ENCODE measurements at places on chromosomes 6 and 20.

DNA sequence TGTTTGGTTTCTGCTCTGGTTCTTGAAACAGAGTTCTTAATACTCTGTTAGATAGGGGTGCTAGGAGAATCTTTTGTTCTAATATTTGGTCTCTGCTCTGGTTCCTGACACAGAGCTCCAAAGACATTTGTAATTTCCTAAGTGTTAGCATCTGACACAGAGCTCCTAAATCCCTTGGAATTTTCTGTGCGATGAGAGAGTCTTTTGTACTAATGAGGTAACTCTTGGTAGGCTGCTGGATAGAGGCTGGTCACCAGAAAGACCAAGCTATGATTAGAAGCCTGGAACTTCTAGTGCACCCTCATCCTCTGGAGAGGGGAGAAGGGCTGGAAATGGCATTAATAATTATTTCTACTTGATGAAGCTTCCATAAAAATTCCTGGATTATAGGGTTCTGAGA, 7.7 kb upstream of the CD109 start:
- no peak for DNase-seq

DNA sequence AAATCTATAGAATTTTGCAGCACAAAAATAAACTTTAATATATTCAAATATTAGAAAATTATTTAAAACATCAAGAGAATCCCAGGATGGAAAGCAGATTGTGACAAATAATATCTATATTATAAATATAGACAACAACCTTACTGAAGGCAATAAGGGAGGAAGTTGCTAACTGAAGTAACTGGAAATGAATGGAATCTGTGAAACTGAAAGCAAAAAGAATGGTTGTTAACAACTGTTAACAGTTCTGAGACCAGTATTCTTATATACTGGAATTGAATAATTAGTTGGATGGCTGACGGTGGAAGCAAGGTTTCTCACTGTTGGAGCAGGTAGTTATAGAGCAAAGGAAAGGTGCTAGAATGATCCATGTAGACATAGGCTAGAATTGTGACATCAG, 220.4 kb downstream of the PLCB1 start:
- no peak for DNase-seq

DNA sequence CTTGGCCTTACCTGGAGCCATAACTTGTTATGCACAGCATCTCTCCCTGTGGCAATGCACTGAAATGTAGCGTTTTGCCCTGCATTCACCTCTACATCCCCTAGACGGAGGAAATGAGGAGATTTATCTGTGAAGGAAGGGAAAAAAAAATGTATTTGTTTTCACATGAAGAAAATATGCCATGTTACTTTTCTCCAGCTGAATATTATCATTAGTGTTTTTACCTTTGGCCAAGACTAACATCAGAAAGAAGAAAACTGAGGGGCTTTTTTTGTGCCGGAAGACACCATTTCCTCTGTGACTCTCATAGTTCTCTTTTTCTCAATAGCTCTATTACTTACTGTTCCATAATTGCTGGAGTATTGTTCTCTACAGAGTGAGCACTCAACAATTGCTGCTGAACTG, 280.4 kb downstream of the PTPRK start:
- peak; percentile 29 for DNase-seq

- peak; percentile 38 for DNase-seq
These were observed 111.5 kb downstream of the LCA5 start for GRCh38 chr6:79425589-79426311.

DNA sequence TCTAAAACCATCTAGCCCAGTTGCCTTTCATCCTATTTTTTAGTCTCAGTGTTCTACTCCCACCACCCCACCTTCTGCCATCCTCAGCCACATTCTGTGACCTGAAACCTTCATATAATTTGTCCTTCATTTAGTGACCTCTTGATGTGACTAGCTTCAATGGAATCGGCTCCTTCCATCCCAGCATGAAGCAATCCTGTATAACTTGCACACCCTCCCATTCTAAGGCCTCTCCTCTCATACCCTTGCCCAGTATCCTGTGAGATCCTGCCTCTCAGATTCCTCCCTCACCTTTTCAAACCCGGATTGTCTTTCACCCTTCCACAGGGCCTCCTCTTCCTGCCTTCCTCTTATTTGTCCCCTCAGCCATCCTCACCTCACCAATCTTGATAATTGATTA, 3.1 kb downstream of the ZNF76 start:
- DNase-seq = no peak

DNA sequence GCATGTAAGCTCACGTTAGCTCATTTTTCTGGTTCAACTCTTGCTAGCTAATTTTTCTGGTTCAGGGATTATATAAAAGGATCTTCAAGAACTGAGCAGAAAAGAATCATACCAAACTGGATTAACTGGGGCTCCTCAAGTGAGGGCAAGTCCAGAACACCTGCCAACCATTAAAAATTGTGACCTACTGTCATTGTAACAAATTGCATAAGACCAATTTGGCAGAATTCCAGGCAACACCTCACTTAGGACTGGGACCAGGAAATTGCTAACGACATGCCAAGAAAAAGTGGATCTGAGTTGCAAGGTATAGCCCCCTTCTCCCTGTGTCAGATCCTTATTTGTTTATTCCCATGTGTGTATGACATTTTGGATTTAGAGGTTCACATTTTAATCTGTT, 216.6 kb downstream of the HIVEP2 start:
- peak; percentile 87 for DNase-seq

GRCh38 chr6:113370508-113371502, 486.3 kb upstream of the MARCKS start:
- no peak for DNase-seq

- DNase-seq = no peak
These were observed 2.4 kb upstream of the SCGN start for GRCh38 chr6:25649611-25650010.

DNA sequence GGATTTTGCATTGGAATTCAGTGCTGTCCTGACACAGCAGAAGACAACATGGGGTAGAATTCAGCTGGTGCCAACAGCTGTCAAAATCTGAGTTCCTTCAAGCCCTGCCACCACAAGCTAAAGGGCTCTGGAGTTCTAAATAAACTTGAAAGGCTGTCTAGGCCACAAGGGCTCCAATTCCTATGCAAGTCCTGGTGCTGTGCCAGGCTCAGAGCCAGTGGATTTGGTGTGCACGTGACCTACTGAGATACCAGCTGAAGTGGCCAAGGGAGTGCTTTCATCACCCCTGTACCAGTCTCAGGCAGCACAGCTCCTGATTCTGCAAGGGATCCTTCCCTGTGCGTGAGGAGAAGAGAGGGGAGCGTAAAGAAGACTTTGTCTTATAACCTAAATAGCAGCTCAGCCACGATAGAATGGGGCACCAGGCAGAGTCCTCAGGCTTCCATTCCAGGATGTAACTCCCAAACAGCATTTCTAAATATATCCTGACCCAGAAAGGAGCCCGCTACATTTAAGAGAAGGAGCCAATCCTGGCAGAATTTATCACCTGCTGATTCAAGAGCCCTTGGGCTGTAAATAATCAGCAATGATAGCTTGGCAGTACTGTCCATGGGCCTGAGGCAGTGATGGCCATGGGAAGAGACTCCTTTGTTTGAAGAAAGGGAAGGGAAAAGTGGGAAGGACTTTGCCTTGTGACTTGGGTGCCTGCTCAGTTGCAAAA, 881.2 kb upstream of the EPHA7 start:
- no peak for DNase-seq

- no peak for DNase-seq
These were observed 219.5 kb downstream of the CDC5L start for GRCh38 chr6:44606976-44607375.

- no peak for DNase-seq
These were observed 75.0 kb downstream of the MBOAT1 start for GRCh38 chr6:20137240-20137639.

- no peak for DNase-seq
These were observed 45.0 kb downstream of the FAM83B start for GRCh38 chr6:54891536-54891935.

DNA sequence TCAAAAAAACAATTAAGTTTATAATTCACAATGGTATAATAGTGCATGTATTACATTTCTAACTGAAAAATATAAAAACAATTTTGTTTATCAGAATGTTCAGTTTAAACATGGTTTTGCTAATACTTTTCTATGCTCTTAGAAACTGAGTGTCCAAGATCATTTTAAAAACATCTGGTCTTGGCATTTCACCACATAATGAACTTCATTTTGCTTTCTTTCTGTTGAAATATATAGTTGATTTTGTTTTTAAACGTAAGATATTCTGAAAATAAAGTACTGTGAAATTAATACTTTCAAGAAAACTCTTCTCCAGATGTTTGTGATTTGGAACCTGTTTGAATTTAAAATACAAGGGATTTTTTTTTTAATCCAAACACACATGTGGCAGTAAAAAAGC, 264.4 kb downstream of the COL12A1 start:
- no peak for DNase-seq

- DNase-seq = no peak
These were observed 468.0 kb downstream of the UTRN start for GRCh38 chr6:144753023-144753705.

DNA sequence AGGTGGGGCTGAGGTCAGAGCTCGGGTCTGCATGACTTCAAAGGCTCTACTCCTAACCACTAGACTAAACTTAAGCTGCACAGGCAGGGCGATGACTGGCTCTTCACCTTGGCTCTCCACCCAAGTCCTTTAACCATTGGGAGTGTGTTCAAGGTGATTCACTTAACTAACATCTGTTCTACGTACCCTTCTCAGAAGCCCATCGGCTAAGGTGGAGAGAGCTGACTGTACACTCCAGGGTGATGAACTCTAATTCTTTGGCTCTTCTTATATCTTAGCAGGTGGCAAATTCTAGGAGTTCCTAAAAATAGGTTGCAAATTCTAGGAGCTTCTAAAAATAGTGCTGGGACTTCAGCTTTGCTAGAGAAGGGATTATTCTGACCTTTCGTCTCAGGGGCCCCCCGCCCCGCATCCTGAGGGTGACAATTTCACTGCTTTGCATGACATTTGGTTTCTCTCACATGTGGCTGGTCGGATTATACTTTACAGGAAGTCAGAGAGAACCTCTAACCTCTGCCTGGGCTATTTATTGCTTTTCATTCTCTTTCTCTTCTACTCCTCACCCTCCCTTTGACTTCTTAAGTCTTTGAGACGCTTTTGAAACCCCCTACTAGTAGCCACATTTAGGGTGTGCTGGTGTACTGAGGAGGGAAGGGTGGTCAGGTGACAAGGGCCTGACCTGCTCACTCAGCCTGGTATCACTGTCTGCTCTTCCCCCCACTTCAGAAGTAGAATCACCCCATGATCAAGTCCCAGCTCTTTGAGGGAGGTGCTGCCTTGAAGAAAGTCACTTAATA, 55.5 kb downstream of the PRDM1 start:
- DNase-seq = no peak

DNA sequence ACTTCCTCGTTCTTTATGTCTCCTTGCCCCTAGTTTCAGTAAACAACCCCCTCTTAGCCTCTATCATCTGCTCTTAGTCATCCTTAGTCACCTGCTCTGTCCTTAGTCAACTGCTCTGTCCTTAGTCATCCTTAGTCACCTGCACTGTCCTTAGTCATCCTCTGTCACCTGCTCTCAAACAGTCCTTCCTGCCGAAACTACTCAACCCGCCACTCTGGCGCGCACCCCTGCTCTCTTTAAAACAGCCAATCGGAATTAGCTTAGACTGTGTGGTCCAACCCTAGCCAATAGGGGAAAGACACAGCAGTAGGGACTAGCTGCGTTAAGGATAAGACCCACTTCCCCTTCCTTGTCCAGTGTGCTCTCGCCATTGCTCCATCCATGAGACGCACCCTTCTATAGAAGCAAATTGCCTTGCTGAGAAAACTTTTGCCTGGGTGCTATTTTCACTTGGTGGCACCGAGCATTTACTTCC, 73.9 kb downstream of the BACH2 start:
- DNase-seq = no peak

DNA sequence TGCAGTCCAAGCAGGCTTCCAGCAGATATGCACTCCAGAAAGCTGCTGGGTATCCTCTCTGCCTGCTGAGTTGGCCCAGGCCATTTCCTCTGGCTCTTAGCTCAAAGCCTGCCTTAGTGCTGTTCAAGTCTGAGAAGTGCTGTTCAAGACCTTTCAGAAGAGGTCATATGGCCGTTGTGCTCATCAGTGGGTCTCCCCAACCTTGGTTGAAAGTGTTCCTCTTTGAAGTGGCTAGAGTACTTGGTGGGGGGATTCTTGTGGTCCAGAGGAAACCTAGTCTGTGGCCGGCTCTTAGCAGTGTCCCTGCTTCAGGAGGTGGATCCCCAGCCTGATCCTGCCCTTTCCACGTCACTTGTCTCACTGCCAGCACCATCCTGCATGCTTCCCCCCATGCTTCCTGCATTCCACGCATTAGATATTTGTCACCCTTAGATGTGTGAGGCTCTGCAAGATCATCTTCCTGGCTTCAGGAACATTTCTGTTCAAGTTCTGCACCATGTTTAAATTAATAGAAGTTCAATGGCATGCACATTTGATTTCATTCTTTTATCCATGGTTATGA, 105.0 kb downstream of the FIG4 start:
- no peak for DNase-seq

- no peak for DNase-seq
These were observed 22.9 kb downstream of the ADTRP start for GRCh38 chr6:11755725-11756124.

DNA sequence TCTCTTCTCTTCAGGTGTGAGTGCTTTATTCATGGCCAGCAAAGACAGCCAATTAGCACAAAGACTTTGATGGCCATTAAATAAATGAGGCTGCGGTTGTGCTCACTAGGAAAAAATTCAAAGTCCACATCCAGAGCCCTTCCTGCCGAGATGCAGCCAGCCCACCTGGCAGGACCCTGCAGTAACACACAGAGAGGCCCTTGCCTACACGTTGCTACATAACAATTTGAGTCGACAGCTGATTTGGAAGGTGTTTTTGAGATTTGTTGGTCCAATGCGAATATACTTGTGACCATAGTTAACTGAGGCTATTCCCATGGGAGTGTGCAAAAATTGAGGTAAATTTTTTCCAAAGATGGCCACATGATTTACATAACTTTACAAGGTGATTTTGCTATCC, 605.4 kb upstream of the HTR1E start:
- peak; percentile 45 for DNase-seq

DNA sequence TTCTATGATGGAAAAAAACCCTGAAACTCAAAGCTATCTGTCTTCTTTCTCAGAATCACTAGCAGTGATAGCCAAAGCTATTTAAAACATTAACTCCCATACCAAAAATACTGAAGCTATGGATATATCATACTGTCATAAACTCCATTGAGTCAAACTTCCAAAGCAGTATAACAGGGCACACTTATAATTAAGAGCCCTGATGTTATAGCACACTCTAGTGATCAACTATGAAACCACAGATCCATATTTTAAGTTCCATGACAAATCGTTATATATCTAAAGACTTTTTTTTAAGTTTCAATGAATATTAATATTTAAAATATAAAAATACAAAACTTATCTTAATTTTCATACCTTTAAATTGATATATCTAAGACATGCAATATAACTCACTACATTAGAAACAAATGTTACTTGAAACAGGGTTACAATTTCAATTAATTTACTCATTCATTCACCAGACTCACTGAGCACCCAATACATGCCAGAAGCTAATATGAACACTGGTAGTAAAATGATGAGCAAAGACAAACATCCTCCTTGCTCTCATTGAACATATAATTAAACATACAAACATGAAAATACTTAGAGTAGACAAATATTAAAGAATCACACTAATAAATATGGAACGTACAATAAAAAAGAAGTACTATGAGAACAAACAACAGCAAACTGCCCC, 69.3 kb downstream of the IBTK start:
- peak; percentile 40 for DNase-seq
